ENCODE measurements at places on chromosomes 11 and 22.

- DNase-seq = no peak
These were observed 3.9 kb downstream of the GALR3 start for GRCh38 chr22:37827056-37827455.

DNA sequence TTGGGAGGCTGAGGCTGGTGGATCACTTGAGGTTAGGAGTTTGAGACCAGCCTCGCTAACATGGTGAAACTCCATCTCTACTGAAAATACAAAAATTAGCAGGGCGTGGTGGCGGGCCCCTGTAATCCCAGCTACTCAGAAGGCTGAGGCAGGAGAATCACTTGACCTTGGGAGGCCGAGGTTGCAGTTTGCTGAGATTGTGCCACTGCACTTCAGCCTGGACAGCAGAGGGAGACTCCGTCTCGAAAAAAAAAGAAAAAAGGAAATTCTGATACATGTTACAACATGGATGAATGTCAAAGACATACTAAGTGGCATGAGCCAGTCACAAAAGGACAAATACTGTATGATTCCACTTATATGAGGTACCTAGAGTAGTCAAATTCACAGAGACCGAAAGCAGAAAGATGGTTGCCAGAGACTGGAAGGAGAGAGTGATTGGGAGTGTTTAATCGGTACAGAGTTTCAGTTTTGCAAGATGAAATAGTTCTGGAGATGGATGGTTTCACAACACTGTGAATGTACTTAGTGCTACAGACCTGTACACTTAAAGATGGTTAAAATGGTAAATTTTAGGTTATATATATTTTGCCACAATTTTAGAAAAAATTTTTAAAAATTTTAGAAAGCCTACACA is 92.3 kb downstream of the BLID start:
- DNase-seq = no peak

DNA sequence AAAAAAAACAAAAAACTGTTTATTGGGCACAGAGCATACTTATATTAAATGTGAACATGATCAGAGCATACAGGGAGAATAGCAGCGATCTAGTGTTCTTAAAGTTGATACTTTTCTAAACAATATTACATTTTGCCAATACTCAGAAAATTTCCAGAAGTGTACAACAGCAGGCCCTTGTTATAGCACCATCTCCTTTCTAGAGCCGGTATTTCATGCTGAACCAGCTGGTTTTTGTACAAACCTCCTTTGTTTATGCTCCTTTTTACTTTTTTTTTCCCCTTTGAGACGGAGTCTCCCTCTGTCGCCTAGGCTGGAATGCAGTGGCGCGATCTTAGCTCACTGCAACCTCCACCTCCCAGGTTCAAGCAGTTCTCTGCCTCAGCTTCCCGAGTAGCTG is 90.7 kb downstream of the PPP6R3 start:
- DNase-seq = no peak

DNA sequence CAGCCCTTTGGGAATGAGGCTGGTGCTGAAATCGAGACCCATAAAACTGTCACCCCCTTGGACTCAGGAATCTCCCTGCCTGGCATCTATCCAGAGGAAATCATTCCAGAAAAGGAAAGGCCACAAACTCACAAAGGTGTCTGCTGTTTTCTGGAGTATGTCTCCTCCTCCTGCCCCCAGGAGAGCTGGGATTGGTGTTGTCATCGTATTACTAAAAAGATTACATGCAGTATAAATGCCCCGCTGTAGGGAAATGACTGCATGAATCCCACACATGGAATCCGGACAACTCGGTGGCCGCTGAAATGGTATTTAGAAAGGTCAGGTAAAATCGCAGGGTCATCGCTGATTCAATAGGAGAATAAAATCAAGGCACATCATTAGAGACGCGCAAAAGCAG is 18.9 kb upstream of the RFPL3 start:
- no peak for DNase-seq

GRCh38 chr11:17457396-17458173 is 19.1 kb downstream of the ABCC8 start:
- DNase-seq = no peak

Data from hematopoietic multipotent progenitor cell treated with erythropoietin and hydrocortisone succinate and interleukin-3 and kit ligand, for 17 days (in vitro differentiated cells).